Colonic mucosa (tissue), 4 donors: ENCODE measurements at places on chromosomes 5 and 9. TPM values are rescaled to one million over a fixed set of nuclear protein-coding genes. Genes with fewer than 3 reads are reported as not detected.

GRM6 gene
- total RNA-seq = not detected

TCERG1 gene
- 54.0 TPM for total RNA-seq

DNA sequence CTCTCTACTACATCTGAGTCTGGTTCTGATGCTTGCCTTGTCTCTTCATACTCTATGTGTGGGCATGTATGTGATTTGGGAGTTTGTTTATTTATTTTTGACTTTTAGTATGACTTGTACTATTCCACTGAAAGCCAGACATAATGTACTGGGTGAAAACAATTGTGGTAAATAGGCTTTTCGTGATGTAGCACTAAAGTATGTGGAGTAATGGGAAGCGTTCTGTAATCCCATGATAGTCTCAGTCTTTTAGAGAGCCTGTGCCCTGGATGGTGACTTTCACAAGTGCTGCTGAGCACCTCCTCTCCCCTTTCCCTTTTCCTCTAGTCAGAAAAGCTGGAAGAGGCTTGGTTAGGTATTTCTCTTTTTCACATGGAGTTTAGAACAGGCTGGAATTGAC is 85.8 kb upstream of the S1PR3 start:
- H3K27ac ChIP-seq = no peak overlapping the region
- H3K27me3 ChIP-seq = no peaks in the 10 kb centered on the region
- H3K4me1 ChIP-seq = no peaks in the 10 kb centered on the region
- no peak overlapping the region for H3K4me3 ChIP-seq
- no peak for DNase-seq

DNA sequence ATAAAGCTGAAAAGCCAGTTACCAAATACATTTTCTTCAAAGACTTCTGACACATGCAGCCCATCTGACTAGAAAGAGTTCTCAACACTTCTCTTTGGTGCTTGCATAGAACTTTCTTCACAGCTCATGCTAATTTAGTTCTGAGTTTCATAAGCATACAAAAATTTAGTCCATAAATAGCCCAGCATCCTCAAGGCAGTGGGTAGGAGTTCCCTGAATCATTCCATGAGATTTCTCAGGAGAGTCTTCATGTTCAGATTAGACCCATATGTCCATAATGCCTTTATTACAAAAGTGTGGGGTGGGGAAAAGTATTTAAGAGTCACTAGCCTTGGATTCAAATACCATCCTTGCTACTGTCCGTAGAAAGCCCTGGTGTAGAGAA is 290.2 kb upstream of the RGMB start:
- no peaks in the 10 kb centered on the region for H3K4me1 ChIP-seq
- H3K27ac ChIP-seq = no peak overlapping the region
- no peak overlapping the region for H3K4me3 ChIP-seq
- no peak for DNase-seq
- H3K27me3 ChIP-seq = no peaks in the 10 kb centered on the region

- DNase-seq = peak; percentile 21
- peaks cover 4% of the 10 kb centered on the region for H3K4me1 ChIP-seq
- H3K36me3 ChIP-seq = no peaks in the 10 kb centered on the region
- H3K27me3 ChIP-seq = no peaks in the 10 kb centered on the region
These were observed 102.3 kb downstream of the ENC1 start for GRCh38 chr5:74538206-74538661.

DNA sequence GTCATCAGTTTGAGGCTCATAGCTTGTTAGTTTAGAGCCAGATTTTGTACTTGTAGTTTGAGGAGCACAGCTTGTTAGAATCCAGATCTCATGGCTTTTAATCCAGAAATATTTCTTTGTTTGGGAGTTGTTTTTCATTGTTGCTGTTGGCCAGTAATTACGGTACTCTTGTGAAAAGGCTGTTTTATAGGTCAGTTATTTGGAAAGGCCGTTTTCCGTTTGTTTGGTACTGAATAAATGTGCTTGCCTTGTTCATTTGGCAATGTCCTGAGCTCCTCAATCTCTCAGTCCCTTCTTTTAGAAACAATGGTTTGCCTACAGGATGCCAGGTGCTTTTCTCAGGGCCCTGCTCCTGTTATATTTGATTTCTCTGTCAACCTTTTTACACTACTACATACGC is 4.5 kb upstream of the MOB3B start:
- H3K4me3 ChIP-seq = no peak overlapping the region
- H3K36me3 ChIP-seq = no peaks in the 10 kb centered on the region
- H3K27ac ChIP-seq = peak overlapping the region; percentile 3
- no peak for DNase-seq

GZMA gene
- total RNA-seq = 2.0 TPM

DNA sequence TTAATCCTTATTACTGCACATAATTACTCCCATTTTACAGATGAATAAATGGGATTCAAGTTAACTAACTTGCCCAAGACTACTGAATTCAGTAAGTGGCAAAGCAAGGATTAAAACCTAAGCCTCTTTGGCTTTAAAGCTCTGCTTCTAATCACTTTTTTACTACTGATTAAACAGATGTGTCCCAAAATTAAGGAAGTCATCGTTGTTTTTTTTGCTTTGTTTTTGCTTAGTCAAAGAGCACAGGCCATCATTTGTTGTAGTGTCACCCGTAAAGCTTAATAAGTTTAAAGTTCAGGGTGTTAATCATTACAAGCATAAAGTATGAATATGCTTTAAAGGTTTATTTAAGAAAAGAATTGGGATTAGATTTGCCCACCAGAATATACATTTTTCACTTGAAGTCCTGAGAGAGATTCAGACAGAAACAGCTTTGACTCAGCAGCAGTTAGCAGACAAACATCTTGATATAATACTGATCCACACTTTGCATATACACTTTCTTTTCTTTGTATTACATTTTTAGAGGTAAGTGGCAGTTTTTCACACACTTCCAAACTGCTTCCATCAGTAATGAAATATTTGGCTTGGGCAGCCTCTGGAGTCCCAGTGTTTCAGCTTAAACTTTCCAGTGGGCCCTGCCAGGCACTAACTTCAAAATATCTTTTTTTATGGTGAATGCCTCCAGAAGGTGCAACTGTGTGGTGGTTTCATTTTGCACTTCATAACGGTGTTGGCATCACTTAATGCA is 52.7 kb downstream of the PIK3R1 start:
- no peak for DNase-seq
- no peaks in the 10 kb centered on the region for H3K36me3 ChIP-seq
- H3K4me3 ChIP-seq = no peak overlapping the region
- H3K4me1 ChIP-seq = peaks cover 26% of the 10 kb centered on the region
- no peaks in the 10 kb centered on the region for H3K27me3 ChIP-seq
- no peak overlapping the region for H3K27ac ChIP-seq

BARHL1 gene
- total RNA-seq = not detected

AK8 gene
- total RNA-seq = 0.16 TPM

PPP2R2B gene
- 0.93 TPM for total RNA-seq

DNA sequence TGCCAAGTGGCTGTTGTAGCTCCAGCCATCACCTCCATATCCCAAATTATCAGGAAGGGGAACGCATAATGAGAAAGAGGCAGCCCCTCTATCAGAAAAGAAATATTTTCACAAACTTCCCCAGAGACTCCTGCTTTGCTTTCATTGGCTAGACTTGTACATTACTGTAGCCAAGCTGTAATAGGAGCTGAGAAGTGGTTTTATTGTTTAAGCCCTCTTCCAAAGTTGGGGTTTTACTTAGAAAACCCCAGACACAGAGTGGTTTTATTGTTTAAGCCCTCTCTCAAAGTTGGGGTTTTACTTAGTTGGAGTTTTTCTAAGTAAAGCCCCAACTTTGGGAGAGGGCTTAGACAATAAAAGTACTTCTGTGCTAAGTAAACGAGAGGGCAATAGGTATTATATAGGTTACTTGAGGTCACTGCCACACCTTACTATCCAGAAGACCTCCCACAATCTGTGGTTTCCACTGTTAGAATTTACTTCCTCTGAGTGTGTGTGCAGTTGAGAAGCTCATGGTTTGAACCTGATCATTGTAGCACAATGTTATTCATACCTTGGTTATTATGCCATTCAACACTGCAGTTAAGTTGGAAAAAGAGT is 215.7 kb upstream of the OTULINL start:
- no peaks in the 10 kb centered on the region for H3K4me1 ChIP-seq
- H3K27ac ChIP-seq = no peak overlapping the region
- no peak overlapping the region for H3K4me3 ChIP-seq
- peaks cover 22% of the 10 kb centered on the region for H3K36me3 ChIP-seq
- no peaks in the 10 kb centered on the region for H3K27me3 ChIP-seq

TGFBR1 gene
- 19.0 TPM for total RNA-seq

PHF24 gene
- total RNA-seq = not detected
